ENCODE measurements at places on chromosomes 12 and 14. TPM values are rescaled to one million over a fixed set of nuclear protein-coding genes. Genes with fewer than 3 reads are reported as not detected.

GRCh38 chr14:22995889-22996625 lies 13.7 kb upstream of the AJUBA start:
- ATAC-seq = no peak

DNA sequence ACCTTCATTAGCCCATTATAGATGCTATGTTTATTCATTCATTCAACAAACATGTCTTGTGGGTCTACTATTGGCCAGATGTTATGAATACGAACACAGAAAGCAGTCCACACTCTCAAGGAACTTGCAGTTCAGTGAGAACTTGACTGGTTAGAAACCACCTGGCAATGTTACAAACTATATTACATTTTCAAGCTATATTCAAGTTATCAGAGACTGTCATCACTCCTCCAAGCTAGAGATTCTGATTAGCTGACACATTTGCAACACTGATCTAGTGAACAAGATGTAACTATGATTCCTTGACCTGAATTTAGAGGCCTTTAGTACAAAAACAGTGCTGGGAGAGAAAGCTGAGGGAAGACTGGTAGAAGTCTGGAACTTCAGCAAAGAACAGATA lies 170.7 kb upstream of the EEA1 start:
- no peak for ATAC-seq

DNA sequence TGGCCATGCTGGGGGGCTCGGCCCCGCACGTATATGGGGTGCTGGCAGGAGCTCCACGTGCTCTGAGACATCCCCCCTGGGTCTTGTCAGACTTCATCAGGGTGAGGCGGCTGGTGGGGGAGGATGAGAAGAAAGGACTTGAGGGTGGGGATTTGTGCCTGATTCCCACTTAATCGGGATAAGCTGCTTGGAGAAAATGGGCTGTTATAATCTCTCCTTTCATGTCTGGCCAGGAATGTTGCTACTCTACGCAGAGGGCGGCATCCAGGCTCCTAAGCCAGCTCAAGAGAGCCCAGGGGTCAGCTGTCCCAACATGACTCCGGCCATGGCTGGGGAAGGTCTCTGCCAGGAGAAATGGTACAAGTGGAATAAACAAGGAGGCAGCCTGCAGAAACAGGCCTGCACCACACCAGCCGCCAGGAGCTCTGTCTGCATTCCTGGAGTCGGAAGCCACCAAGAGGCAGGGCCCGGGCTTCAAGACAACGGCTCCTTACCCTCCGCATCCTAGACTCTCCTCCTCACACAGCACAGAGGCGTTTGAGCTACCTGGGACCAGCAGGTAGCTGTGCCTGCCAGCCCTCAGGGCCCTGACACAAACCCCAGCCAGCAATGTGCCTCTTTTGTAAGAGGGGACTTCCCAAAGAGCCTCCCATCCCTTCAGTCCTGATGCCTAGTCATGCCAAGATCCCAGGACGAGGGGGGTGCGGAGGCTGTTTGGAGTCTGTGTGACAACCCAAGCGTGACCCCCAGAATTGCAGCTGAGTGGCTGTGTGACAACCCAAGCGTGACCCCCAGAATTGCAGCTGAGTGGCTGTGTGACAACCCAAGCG lies 195.8 kb upstream of the DIO3 start:
- no peak for ATAC-seq

DNA sequence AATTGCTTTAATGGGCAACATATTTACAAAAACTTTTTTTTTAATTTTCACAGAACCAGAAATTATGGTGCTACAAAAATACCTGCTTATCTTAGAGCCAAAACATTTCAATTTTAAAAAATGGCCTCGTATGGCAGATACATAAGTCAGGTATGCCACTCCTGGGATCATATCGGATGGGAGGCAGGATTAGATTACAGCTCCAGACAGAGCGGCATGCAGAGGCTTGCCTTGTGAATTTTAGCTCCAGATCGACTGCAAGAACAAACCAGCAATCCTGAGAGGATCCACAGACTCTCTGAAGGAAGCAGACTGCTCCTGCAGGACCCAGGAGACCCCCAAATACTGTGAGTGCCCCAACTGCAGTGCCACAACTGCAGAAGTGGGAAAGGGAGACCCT lies 169.3 kb upstream of the AMIGO2 start:
- no peak for ATAC-seq

DNA sequence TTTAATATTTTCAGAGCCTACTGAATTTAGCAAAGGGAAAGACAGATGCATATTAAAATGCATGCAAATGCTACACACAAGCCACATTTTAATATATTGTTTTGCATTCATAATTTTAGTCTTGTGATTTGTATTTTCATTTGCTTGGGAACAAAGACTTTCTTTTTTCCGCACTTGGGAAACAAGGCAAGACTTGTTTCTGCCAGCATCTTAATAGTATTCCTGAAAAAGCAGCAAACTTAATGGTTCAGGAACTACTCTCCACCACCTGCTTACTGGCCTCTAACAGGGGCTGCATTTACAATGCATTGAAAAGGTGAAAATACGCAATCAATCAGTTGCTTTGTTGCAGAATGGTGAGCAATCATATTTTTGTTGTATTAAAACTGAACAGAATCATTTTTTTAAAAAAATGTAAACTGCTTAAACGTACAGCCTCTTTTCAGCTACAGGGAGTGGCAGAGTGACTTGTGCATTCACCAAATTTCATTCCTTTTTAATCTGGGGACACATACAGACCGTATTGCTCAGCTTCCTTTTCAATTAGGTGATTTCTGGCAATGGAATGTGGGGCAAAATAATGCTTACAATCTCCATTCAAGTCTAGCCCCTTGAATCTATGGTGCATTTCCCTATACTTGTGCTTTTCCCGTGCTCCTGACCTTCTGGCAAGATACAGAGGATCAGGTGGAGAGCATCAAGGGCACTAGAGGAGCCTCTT lies 144.1 kb upstream of the BTG1 start:
- ATAC-seq = no peak

DNA sequence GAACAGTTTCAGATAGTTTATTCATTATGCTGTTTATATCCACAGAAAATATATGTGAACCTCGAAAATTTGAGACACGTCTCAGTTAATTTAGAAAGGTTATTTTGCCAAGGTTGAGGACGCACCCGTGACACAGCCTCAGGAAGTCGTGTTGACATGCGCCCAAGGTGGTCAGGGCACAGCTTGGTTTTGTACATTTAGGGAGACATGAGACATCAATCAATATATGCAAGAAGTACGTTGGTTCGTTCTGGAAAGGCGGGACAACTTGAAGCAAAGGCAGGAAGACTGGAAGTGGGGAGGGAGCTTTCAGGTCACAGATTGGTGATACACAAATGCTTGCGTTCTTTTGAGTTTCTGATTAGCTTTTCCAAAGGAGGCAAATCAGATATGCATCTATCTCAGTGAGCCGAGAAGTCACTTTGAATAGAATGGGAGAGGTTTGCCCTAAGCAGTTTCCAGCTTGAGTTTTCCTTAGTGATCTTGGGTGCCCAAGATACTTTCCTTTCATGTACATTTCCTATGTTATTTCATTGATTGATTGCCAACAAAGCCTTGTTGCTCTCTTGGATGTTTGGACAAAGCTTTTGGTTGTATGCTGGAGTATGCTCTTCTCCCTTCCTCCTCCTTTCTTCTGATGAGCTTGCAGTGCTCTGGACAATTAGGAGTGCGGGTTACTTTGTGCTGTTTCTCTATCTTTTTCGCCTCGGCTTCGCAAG lies 3.2 kb downstream of the SNAPC1 start:
- ATAC-seq = no peak

DNA sequence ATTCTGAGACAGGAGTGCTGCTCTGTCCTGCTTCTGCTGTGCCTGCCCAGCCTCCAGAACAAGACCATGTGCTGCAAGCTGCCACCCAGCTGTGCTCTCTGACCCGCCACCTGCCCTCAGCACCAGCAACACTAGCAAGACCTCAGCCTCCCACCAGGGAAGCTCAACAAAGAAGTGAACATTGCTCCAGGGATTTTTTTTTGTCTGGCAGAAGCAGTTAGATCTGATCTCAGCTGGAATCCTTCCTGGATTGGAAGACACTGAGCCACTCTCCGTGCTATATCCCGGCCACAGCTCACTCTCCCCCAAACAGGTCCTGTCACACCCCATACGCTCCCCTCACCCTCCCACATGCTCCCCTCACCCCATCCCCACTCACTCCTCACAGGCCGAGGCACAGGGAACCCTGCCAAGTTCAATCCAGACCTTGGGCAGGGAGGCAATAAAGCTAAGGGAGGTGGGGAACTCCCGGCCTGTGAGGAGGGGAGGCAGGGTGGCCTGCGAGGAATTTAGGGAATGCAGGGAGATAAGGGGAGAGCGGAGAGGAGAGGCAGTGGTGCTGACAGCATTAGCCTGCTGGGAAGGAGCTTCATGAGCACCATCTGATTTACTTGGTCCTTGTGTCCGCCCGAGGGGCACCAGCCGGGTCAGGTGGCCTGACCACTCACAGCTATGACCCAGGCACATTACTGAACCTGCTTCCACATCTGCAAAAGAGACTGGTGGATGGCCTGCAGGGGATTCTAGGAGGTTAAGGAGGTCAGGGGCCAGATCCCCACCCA lies 29.7 kb downstream of the CCDC85C start:
- ATAC-seq = no peak

- no peak for ATAC-seq
These were observed 160.7 kb upstream of the TMTC1 start for GRCh38 chr12:29944269-29945000.

- ATAC-seq = no peak
These were observed 76.1 kb downstream of the RMST start for GRCh38 chr12:97538705-97539104.

- ATAC-seq = no peak
These were observed 40.5 kb downstream of the DIO3 start for GRCh38 chr14:101601606-101602465.

DNA sequence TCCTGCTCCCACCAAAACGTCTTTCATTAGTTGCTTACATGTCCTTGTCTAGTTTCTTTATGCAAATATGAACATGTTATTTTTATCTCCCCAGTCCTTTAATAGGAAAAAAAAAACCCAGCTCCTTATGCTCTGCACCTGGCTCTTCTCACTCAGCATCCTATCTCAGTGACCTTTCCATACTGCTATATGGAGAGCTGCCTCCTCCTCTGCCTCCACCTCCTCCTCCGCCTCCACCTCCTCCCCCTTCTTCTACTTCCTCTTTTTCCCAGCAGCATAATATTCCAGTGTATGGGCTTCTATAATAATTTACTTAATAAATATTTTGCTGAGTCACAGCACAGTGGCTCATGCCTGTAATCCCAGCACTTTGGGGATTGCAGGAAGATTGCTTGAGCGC lies 31.5 kb downstream of the ABCB9 start:
- no peak for ATAC-seq

GRCh38 chr12:131912518-131913274 lies 16.4 kb upstream of the PUS1 start:
- no peak for ATAC-seq

GRCh38 chr12:124623344-124624035 lies 56.1 kb upstream of the NCOR2 start:
- ATAC-seq = no peak

DNA sequence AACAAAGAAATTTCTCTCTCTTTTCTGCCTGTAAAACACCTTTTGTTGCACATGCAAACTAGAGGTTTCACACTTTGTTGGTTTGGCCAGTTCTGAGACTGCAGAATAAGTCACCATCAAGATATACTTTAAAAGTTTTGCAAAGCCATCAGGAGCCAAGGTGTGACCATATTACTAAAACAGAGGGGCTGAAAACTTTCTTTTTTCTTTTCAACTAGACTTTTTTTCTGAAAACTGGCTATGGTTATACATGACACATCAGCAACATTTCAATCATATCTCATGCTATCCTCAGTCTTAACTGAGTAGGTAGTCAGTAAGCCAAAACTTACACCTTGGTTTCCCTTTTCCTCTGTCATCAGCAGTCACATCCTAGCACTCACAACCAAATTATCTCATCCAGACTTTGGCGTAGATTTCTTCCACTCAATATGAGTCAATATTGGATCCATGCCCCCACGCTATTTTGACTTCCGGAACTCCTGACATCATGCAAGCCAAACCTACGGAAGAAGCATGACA lies 4.1 kb upstream of the IFNG start:
- ATAC-seq = peak; percentile 92

Gene OSBPL8
- total RNA-seq = 68.2 TPM

DNA sequence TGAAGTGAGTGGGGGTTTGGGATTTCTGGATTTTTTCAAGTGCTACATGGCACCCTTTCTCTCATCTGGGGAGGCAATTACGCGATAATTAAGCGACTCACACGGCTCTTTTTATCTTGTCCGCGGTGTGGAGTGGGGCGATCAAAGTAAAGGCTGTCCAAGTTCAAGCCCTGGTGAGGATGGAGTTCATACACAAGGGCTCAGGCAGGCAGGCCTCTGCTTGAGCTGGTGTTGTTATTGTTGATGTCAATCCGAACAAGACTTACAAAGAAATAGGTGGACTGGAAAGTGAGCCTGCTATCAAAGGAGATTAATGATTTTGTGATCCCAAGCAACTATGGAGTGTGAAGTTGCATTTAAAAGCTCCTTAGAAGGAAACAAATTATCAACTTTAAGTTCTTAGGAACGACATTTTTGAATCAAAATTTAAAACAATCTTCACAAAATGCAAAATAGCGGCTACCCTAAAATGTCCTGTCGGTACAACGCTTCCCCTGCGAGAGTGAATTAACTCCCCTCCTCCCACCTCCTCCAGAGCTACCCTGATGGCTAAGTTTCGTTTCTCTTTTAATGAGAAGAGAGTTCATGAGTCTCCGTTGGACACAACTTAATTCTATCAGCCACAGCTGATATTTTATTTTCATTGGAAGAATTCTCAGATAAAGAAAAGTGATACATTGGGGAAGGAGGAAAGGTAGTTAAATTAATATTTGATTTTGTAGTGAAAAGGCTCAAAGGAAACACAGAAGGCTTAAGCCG lies 5.9 kb downstream of the FOXA1 start:
- ATAC-seq = no peak

DNA sequence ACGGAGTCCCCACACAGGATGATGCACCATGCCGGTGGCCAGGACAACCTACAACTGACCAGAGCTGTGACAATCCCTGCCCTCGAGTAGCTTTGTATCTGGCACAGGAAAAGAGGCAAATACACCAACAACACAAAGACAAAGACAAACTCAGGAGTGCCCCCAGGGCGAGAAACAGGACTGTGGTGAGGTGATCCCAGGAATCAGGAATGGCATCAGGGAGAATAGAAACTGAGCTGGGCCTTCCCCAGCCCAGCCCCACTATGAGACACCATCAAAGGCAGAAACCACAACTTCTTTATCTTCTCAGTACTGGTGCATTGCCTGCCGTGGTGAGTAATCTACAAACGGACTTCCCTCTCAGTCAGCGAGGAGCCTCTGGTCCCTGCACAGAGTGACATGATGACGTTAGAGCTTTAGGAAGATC lies 157.7 kb downstream of the TTC7B start:
- peak; percentile 97 for ATAC-seq

Gene DTX1
- 13.2 TPM for total RNA-seq

DNA sequence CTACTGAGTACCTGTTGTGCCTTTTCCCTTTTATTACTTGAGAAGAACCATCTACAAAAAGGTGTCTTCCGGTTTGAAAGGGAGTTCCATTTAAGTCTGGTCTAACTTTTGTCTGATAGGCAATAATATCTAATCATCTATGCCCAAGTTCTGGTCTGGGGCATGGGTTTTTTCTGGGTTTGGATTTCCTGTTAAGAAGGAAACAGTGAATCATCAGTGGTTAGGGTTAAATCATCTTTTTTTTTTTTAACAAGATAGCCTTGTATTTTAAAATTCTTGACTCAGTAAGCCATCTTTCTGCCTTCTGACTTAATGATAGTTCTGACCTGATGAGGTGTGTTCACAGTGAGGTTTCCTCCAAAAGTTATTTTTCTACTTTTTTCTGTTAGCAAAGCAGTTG lies 29.3 kb upstream of the CPNE8 start:
- peak; percentile 12 for ATAC-seq

Gene DLGAP5
- 93.8 TPM for total RNA-seq

Data from activated T-helper 17 cell treated with anti-CD3 and anti-CD28 coated beads, Interleukin-2, amount 50 U/mL, for 72 hours (primary cell).